ENCODE measurements at places on chromosomes 1 and 21.

GRCh38 chr1:203325026-203325417, 19.7 kb downstream of the BTG2 start:
- no peaks in the 10 kb centered on the region for H3K36me3 ChIP-seq
- H3K27me3 ChIP-seq, result no peaks in the 10 kb centered on the region
- peaks cover 72% of the 10 kb centered on the region for H3K4me1 ChIP-seq
- DNase-seq, result peak; percentile 90
- H3K27ac ChIP-seq, result peak overlapping the region; percentile 96

- no peaks in the 10 kb centered on the region for H3K4me1 ChIP-seq
- no peaks in the 10 kb centered on the region for H3K27me3 ChIP-seq
- DNase-seq, result no peak
- no peak overlapping the region for H3K27ac ChIP-seq
Observed at GRCh38 chr21:33039536-33039935, 13.8 kb downstream of the OLIG2 start.

DNA sequence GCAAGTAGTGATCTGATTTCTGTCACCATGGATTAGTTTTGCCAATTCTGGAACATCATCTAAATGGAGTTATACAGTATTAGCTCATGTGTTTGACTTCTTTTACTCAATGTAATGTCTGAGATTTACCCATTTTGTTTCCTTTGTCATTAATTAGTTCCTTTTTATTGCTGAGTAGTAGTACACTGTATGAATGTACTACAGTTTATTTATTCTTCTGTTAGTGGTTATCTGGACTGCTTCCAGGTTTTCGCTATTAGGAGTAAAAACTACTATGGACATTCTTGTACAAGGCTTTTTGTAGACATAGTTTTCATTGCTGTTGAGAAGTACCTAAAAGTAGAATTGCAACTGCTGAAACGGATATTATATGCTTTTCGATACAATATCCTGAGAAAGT, 14.1 kb downstream of the SUCO start:
- no peaks in the 10 kb centered on the region for H3K4me1 ChIP-seq
- H3K4me3 ChIP-seq, result no peak overlapping the region
- no peaks in the 10 kb centered on the region for H3K36me3 ChIP-seq
- no peak overlapping the region for H3K27ac ChIP-seq
- no peaks in the 10 kb centered on the region for H3K27me3 ChIP-seq

DNA sequence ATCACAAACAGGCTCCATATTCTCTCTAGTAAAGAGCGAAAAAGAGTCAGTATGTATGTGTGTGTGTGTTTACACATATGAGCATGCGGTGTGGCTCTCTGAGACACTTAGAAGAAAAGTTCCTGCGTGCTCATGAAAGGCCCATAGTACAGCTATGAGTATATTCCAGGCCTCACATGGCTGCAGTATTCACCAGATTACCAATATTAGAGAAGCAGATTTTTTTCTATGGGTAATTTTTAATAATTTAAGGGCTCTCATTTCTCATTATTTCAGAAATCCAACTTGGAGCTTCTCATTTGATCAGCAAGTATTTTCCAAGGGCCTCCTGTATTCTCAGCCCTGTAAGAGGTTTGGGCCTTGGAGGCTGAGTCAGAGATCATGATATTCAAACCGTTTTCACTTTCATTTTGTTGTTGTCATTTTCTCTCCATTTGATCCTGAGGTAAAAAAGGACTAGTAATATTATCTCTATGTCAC, 232.9 kb upstream of the SGIP1 start:
- H3K36me3 ChIP-seq, result no peaks in the 10 kb centered on the region
- H3K27me3 ChIP-seq, result no peaks in the 10 kb centered on the region
- peak overlapping the region; percentile 35 for H3K27ac ChIP-seq
- no peak for DNase-seq
- peak overlapping the region; percentile 26 for H3K4me3 ChIP-seq

GRCh38 chr1:66214901-66215300, 319.1 kb upstream of the SGIP1 start:
- no peaks in the 10 kb centered on the region for H3K27me3 ChIP-seq
- H3K27ac ChIP-seq, result no peak overlapping the region
- H3K36me3 ChIP-seq, result no peaks in the 10 kb centered on the region
- H3K4me3 ChIP-seq, result no peak overlapping the region

DNA sequence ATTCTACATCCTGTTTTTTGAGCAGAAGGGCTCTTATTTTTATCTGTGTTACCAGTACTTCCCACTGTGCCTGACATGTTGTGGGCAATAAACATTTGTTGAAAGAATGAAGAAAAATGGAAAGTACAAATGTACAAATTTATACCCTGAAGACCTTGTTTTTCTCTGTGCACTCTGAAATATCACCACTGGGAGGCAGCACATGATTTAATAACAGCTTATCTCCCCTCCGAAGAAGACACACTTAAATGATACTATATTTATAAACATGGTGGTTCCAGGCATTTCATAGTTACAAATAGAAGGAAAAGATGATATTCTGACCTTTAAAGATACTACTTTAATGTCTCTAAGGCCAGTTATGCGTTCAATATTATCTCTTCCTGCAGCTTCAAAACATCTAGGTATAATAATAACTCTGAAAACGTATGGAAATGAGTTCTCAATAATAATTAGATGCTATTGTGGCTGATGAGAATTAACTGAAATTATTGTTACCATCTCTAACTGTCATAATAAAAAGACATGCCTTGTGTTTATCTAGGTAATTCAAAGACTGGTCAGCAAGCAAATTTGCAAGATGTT, 12.8 kb downstream of the DYNLT5 start:
- no peaks in the 10 kb centered on the region for H3K4me1 ChIP-seq
- no peaks in the 10 kb centered on the region for H3K36me3 ChIP-seq

GRCh38 chr1:190479516-190479915, 1.9 kb upstream of the BRINP3 start:
- H3K27me3 ChIP-seq, result no peaks in the 10 kb centered on the region
- no peak overlapping the region for H3K27ac ChIP-seq
- H3K36me3 ChIP-seq, result no peaks in the 10 kb centered on the region
- peak overlapping the region; percentile 63 for H3K4me3 ChIP-seq
